ENCODE measurements at places on chromosomes 4 and X. TPM values are rescaled to one million over a fixed set of nuclear protein-coding genes. Genes with fewer than 3 reads are reported as not detected.

The GPRIN3 gene
- 8.6 TPM for polyA plus RNA-seq

The PDCL2 gene
- polyA plus RNA-seq = not detected

The BEX5 gene
- 12.9 TPM for polyA plus RNA-seq

The OTUD4 gene
- 46.4 TPM for polyA plus RNA-seq

The EXOC1L gene
- polyA plus RNA-seq = not detected

The CTAG2 gene
- polyA plus RNA-seq = not detected

The IL2 gene
- not detected for polyA plus RNA-seq

The CPLX1 gene
- 1.7 TPM for polyA plus RNA-seq

DNA sequence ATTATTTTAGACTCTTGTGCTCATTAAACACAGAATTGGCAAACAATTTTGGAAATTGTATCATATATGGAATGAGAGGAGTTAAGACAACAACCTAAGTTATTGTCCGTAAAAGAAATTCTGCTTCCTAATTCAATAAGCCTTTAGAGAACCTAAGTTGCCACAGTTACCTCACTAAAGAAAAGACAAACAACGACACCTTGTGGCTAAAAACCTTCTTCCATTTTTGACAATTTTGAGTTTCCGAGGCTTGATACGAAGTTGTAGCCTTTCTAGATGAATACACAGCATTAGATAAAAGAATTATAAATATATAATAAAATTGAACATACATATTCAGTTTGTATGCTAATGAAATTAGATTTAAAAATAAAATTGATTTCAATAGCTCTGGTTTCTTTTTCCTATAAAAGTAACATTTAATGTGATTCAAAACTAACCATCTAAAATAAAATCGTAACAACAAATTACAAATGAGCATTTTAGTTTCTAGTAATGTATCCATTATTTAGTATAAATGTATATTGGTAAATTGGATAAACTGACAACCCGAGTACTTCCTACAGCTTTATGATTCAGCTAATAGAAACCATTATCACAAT is 275.1 kb downstream of the GPM6A start:
- peak; percentile 53 for DNase-seq

GRCh38 chr4:1328267-1329155 is 18.5 kb upstream of the UVSSA start:
- DNase-seq = no peak

GRCh38 chr4:145498430-145498829 is 16.8 kb downstream of the SMAD1 start:
- DNase-seq = no peak

- no peak for DNase-seq
These were observed 279.8 kb downstream of the STIM2 start for GRCh38 chr4:27140486-27140885.

DNA sequence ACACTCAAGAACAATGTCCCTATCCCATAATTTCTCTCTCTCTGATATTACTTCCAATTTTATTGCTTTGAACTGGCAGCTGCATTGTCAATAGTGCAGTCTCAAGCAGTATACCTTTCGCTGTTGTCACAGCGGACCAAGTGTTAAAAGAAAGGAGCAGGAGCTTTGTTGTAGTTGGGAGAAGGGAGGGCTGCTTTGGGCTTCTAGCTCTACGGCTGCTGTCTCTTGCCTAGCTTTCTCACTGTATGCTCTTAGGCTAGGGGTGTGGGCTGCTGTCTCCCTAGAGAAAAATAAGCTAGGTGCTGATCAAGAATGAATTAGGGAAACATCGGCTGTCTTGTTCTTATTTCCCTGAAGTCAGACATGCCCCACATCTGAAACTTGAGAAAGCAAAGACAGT is 52.5 kb downstream of the TRPC5OS start:
- no peak for DNase-seq

- DNase-seq = no peak
These were observed 77.3 kb downstream of the ARHGAP10 start for GRCh38 chr4:147809211-147809610.

- peak; percentile 11 for DNase-seq
These were observed 541 bp downstream of the AIMP1 start for GRCh38 chr4:106316773-106317409.

GRCh38 chr4:152825336-152825735 is 45.6 kb downstream of the ARFIP1 start:
- no peak for DNase-seq

DNA sequence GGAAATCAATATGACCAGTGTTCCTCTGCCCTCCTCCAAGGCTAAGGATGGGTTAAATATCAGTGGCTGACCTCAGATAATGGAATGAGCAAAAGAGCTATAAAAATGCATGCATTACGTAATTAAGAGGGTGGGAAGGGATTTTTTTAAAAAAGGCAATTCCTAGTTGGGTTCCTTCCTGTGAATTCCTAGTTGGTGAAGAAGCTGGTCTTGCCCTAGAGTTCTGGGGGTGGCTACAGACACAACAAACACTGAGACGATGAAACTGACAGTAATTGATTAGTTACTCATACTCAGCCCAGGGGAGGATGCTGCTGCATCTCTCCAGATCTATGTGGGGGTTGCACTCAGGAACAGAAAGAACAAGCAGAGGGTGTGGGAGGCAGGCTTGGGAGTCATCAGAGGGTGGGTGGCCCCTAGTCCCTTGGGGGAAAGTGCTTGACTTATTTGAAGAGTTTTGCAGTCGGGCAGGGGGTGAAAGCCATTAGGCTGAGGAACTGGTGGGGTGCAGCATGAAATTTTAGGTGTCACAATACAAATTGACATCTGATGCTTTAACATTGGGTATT is 662.0 kb upstream of the FRG1 start:
- DNase-seq = no peak

GRCh38 chrX:16664074-16664473 is 14.1 kb downstream of the S100G start:
- no peak for DNase-seq

GRCh38 chrX:105610411-105610810 is 211.9 kb upstream of the NRK start:
- DNase-seq = no peak

DNA sequence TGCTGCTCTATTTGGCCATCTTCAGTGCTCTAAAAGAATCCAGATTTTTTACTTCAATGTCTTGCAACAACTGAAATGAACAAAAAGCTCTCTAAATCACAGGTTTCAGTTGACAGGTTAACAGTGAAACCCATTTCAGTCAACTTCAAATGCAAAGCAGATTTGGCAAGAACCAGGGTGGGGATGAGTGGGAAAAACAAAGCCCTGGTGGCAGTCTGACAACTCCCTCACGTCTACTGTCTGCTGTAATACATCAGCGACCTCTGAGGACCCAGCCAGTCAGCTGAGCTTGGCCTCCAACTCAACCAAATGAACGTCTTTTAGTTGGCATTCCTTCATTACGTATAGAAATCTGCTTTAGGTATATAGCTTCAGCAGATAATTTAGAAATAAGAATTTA is 95.8 kb downstream of the COL25A1 start:
- peak; percentile 32 for DNase-seq

DNA sequence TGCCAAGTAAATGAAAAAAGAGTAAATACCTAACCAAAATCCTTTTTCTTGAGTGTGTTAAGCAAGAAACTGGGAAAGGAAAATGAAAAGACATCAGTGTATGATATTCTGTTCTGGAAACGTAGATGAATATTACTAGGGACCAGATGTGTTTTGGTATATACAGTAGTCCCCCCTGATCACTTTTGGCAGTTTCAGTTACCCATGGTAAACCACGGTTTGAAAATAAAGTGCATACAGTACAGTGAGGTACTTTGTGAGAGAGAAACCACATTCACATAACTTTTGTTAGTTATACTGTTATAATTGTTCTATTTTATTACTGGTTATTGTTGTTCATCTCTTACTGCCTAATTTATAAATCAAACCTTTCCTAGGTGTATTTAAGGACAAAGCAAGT is 250.9 kb downstream of the TENM3 start:
- no peak for DNase-seq

GRCh38 chr4:54657551-54658251 is at the start of gene KIT:
Gene KIT (plus strand): TSS chr4:54657957. CDS start chr4:54658015, 58 bp downstream.
- peak; percentile 79 for DNase-seq

- DNase-seq = no peak
These were observed 7.3 kb upstream of the SRP72 start for GRCh38 chr4:56460085-56460484.

- no peak for DNase-seq
These were observed 30.0 kb downstream of the IRF2 start for GRCh38 chr4:184444215-184444952.

DNA sequence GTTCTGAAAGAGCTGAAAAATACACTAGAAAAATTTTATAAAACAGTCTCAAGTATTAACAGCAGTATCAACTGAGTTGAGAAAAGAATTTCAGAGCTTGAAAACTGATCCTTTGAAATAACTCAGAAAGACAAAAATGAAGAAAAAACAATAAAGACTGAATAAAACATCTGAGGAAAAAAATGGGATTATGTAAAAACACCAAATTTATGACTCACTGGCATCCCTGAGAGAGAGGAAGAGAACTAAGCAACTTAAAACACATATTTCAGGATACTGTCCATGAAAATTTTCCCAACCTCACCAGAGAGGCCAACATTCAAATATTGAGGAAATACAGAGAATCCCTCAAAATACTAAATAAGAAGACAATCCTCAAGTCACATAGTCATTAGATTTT is 22.9 kb downstream of the PABPC4L start:
- DNase-seq = no peak

GRCh38 chrX:13093529-13094140 is 49.2 kb upstream of the FAM9C start:
- DNase-seq = no peak

Data from left kidney (tissue), 8 donors.